ENCODE measurements at places on chromosomes 7 and 10.

GRCh38 chr7:116741625-116742316 is 69.8 kb downstream of the MET start:
- no peak for DNase-seq

- DNase-seq: no peak
Observed at GRCh38 chr7:117672453-117672852, 192.6 kb downstream of the CFTR start.

GRCh38 chr10:97861924-97862323 is 12.3 kb downstream of the GOLGA7B start:
- DNase-seq: no peak

DNA sequence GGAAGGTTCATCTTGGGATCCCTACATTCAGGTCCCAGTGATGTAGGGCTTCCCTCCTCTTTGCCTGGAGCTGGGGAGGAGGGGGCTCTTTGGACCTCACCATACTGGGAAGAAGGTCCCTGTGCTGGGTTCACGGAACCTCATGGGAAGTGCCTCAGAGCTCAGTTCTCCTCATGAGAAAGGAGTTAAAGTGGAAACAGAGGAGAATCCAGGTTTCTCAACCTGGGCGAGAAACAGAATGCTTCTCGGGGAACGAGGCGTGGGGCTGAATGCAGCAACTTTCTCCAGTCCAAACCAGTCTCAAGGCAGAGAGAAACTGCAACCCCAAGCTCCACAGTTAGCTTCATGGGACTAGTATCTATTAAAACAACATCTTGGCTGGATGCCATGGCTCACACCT is 382.7 kb upstream of the FOXK1 start:
- no peak for DNase-seq

DNA sequence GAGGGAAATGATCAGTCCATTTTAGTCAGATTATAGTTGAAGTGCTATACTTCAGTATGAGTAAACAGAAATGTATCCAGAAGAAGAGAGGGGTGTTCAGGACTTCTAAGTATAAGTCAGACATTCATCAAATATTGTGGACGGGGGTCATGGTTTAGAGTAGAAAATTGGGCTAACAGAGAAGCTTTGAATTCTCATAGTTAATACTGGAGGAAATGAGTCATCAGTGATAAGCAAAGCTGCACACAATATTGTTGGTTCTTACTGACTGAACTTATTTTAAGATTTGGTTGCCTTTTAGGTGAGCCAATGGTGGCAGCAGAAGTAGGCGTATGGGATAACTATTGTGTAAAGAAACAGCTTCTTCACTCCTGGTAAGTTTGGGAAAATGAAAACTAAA is 1.7 kb upstream of the SUMF2 start:
- DNase-seq: no peak

- no peak for DNase-seq
Observed at GRCh38 chr10:60375293-60376004, 14.2 kb downstream of the ANK3 start.

- no peak for DNase-seq
Observed at GRCh38 chr10:63917363-63917762, 396.2 kb downstream of the REEP3 start.

DNA sequence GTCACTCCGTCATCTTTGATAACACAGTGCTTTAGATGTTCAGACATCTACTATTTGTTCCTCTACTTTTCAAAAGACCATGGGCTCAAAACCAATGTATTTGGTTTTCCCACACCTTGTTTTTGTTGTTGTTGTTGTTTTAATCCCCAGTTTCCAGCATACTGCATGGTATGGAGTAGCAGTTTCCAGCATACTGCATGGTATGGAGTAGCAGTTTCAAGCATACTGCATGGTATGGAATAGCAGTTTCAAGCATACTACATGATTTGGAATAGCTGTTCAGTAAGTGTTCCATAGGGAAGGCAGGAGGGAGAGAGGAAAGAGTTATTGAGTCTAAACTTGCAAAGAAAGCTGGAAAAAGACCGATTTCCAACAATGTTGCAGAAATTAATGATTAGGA is 314.3 kb upstream of the PRKCQ start:
- no peak for DNase-seq

DNA sequence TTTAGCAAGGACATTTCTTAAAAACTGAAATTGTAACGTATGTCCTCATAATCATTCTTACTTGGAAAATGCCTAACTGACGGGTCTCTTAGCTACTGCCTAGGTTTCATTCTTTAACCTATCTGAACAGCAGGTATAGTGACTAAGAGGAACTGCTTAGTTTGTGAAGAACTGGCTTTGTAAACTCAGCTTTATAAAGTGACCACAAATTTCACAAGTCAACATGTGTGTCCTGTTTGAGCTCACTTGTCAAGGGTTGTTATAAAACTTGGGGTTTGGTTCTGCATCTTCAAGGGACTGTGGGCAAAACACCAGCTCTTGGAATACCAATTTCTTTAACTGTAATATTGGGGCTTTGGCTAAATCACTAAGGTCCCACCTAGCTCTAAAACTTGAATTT is 32.2 kb downstream of the MRPS33 start:
- no peak for DNase-seq

DNA sequence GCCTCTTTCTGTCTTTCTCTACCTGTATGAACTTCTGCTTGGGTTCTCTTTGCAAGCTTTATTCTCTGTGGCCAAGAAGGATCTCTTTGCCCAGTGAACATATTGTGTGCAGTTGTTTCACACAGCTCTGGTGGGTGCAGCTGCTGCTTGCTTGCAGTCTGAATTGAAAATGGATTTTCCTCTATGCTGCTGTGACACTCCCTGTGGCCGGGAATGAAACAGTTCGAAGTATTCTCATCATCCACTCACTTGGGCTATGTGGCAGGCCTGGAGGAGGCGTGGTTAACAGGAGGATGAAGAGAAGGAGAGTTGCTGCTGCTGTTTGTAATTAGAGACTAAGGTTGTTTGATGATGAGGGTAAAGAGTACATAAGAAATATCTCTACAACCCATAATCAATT is 28.4 kb upstream of the ITGA8 start:
- no peak for DNase-seq

GRCh38 chr10:86062198-86062550 is 304.4 kb downstream of the GRID1 start:
- DNase-seq: no peak

DNA sequence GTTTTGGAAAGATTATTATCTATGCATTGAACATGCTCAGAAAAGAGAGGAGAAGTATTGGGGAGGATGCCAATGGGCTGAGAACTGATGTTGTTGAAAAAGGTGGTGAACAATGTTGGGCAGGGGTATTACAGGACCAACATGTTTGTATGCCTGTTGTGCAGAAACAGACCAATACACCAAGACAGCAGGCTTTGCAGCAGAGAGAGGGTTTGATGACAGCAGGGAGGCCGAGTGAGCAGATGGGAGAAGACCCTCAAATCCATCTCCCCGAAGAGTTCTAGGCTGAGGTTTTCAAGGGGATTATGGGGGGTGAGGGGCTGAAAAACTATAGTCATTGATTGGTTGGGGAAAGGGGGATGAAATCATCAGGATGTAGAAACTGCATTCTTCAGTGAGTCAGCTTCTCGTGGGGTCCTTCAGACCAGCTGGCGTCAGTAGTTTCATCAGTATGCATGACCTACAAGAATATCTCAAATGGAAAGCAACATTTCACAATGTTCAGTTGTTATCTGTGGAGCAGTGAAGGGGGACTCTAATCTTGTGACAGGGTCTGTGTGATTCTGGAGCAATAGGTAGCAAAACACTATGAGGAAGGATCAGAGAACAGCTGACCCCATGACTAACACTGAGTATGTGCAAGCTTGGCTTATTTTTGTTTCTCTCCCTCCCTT is 167.8 kb downstream of the BAMBI start:
- no peak for DNase-seq

DNA sequence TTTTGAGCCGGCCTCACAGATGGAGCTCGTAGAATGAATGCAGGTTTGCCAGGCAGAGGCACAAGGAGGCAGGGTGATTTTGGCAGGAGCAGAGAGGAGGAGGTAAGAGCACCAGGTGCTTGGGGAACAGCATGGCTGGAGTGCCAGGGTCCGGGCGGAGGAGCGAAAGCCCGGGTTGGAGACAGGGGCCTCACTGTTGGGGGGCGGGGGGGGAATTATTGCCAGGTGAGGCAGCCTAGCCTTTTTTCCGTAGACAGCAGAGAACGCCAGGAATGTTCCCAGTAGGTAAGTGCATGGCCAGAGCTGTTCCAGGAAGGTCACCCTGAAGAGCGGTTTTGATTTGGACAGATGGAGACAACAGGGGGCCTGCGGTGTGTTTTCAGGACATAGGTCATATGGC is 9.5 kb downstream of the SRRM3 start:
- no peak for DNase-seq

GRCh38 chr7:96233084-96233483 is 88.8 kb downstream of the SLC25A13 start:
- no peak for DNase-seq

GRCh38 chr7:21251151-21251800 is 176.6 kb upstream of the SP4 start:
- DNase-seq: no peak

GRCh38 chr10:191703-192518 is 56.7 kb downstream of the ZMYND11 start:
- DNase-seq: no peak

DNA sequence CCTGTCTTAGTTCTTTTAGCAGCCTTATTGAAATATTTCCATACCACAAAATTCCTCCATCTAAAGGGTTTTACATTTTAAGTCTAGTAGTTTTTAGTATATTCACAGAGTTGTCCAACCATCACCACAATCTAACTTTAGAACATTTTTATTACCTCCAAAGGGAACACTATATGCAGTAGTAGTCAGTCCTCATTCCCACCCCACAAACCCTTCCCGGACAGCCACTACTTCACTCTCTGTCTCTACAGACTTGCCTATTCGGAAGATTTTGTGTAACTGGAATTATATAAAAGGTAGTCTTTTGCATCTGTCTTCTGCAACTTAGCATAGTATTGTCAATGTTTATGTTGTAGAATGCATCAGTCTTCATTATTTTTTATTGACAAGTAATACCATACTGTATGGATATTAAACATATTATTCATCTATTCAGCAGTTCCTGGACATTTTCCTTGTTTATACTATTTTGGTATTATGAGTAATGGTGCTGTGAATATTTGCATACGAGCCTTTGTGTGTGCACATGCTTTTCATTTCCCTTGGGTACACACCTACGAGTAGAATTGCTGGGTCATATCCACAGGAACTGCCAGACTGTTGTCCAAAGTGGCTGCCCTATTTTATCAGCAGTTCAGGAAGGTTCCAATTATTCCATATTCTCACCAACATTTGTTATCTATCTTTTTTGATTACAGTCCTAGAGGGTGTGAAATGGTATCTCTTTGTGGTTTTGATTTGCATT is 60.9 kb upstream of the LANCL2 start:
- DNase-seq: no peak

DNA sequence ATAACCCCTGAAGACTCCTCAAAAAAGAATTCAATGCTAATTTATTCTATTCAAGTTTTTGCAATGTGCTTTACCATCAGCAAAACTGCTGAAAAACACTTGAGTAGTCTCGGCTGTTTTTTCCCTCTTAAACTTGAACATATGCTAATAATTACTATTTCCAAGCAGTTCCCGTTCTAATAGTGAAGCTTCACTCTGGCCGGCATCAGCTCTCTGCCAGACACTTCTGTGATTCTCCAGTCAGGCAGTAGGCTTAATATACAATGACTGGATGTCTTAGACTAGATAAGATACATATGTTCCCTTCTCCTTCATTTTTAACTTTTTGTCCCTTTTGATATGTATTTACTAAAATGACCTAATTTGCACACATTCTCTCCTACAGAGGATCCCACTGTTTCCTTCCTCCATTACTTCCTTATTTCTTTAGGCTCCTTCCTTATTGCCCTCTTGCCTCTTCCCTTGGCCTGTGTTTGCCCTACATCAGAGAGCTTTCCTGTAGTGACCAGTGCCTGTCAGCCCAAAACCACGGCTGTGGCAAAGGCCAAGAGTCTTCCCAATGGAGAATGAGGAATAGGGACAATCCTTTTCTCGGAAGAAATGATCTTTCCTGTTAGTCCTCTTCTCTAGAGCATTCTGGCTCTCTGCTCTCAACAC is 23.5 kb downstream of the HEPACAM2 start:
- no peak for DNase-seq

DNA sequence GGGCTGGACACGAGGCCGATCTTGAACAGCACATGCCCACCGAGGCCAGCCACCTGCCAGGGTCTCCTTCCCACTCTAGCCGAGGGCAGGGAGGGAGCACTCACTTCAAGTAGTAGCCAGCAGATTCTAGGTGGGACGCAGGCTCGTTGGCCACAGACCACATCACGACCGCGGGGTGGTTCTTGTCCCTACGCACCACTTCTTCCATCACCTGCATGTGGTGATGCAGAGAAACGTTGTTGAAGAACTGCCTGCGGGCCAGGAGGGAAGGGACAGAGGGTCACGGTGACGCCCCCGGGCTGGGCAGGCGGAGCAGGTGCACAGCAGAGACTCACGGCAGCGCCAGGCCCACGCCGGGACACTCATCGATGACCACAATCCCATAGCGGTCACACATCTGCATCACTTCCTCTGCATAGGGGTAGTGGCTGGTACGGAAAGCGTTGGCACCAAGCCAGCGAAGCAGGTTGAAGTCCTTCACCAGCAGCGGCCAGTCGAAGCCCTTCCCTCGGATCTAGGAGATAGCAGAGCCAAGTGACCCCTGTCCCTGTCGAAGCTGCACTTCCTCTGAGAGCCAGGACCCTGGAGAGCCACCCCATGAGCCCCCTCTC is 7.7 kb downstream of the GUSB start:
- no peak for DNase-seq

DNA sequence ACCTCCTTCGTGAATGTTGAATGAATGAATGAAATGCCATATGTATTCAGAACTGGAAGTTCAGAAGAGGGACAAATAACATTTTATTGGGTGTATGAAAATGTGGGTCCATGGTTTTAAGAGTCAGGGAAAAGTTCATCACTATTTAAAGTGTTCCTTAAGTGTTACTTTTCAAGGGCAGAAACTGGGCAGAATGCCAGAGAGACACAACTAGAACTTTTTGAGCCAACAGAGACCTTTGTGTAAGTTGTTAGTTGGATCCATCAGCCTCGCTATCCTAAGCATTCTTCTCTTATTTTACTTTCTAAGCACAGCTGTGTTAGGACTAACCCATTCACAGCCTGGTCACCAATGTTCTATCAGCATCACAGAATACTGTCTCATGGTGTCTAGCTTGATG is 13.6 kb upstream of the TAF3 start:
- no peak for DNase-seq

DNA sequence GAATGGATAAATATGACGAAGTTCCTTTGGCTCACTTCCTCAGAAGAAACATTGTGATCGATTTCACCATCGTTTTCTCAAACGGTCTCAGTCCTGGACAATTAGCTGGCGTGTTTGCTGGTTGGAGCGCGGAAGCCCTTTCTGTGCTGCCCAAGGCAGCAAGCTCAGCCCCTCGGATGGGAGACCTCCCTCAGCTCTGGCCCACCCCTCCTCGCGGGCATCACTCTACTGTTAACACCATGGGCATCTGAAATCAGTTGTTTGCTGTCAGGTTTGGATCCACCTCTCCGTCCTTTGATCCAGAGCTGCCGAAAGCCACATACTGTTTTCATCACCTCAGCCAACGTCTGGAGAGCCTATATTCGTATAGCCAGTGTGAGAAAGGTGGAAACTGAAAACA is 68.2 kb downstream of the C10orf143 start:
- DNase-seq: no peak

- DNase-seq: no peak
Observed at GRCh38 chr7:48786951-48787350, 137.4 kb upstream of the CDC14C start.

GRCh38 chr10:72832701-72833100 is 60.8 kb upstream of the OIT3 start:
- no peak for DNase-seq

GRCh38 chr10:44422570-44423101 is 37.7 kb upstream of the CXCL12 start:
- no peak for DNase-seq
